ENCODE measurements at places on chromosomes 7 and 10.

DNA sequence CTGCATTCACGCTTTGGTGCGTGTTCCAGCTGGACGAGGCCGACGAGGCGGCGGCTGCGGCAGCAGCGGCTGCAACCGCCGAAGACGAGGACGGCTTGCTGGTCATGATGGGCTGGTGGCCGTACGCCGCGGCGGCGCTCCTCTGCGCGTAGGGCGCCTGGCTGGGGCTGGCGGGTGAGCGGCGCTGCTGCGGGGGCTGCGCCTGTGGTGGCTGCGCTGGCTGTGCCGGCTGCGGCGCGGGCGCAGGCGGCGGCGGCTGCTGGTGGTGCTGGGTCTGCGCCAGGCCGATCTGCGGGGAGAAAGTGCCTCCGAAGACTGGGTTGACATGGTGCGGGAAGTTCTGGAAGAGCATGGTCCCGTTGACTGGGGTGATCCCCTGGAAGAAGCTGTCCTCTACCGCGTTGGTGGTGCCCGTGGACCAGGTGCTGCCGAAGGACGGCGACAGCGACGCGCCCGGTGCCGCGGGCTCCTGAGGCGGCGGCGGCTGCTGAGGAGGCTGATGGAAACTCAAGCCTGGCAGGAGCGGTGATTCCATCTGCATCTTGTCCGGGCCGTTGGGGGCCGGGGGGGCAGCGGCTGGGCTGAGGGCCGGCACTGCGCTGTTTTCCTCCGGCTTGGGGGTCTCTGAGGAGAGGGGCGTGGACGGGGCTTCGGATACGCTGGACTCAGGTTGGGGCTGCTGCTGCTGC is 51.1 kb downstream of the CPEB3 start:
- H3K27me3 ChIP-seq: no peaks in the 10 kb centered on the region
- peak overlapping the region; percentile 74 for H3K27ac ChIP-seq
- peak overlapping the region; percentile 60 for H3K4me3 ChIP-seq
- peak; percentile 59 for DNase-seq
- H3K4me1 ChIP-seq: peaks cover 56% of the 10 kb centered on the region
- H3K36me3 ChIP-seq: no peaks in the 10 kb centered on the region

GRCh38 chr7:106126170-106126938 is 14.2 kb upstream of the SYPL1 start:
- H3K4me1 ChIP-seq: no peaks in the 10 kb centered on the region
- no peaks in the 10 kb centered on the region for H3K36me3 ChIP-seq
- no peak overlapping the region for H3K4me3 ChIP-seq

GRCh38 chr10:86375204-86375603 is 8.6 kb upstream of the GRID1 start:
- no peak overlapping the region for H3K4me3 ChIP-seq
- no peaks in the 10 kb centered on the region for H3K27me3 ChIP-seq
- peaks cover 7% of the 10 kb centered on the region for H3K4me1 ChIP-seq

- H3K27me3 ChIP-seq: no peaks in the 10 kb centered on the region
- no peaks in the 10 kb centered on the region for H3K36me3 ChIP-seq
- DNase-seq: no peak
- H3K4me1 ChIP-seq: no peaks in the 10 kb centered on the region
Observed at GRCh38 chr10:77463967-77464745, 173.5 kb downstream of the KCNMA1 start.

DNA sequence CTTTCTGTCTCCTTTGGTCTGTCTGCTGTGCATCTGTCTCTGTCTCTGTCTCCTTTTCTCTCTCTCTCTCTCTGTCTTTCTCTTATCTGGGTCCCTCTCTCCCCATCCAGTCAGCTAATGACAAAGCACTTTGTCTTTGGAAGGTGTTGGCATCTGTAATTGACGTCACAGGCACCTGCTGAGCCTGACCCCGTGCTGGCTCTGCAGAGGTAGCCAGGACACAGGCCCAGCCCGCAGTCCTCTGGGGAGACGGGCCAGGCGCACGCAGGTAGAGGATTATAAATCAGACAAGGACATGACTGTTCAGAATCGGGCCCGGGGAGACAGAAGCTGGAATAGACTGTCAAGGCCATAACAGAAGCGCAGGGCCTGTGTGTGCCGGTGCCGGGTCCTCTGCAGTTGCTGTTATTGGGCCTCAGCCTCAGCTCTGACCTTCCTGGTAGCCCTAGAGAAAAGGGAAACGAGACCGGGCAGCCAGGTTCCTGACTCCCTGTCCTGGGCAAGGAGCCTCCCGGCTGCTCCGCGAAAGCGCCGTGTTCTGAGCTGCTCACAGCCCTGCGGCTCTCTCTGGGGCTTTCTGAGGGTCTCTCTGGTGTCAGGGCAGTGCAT is 10.7 kb upstream of the PSMG3 start:
- no peaks in the 10 kb centered on the region for H3K27me3 ChIP-seq
- no peak overlapping the region for H3K4me3 ChIP-seq
- H3K27ac ChIP-seq: no peak overlapping the region
- H3K4me1 ChIP-seq: peaks cover 6% of the 10 kb centered on the region

DNA sequence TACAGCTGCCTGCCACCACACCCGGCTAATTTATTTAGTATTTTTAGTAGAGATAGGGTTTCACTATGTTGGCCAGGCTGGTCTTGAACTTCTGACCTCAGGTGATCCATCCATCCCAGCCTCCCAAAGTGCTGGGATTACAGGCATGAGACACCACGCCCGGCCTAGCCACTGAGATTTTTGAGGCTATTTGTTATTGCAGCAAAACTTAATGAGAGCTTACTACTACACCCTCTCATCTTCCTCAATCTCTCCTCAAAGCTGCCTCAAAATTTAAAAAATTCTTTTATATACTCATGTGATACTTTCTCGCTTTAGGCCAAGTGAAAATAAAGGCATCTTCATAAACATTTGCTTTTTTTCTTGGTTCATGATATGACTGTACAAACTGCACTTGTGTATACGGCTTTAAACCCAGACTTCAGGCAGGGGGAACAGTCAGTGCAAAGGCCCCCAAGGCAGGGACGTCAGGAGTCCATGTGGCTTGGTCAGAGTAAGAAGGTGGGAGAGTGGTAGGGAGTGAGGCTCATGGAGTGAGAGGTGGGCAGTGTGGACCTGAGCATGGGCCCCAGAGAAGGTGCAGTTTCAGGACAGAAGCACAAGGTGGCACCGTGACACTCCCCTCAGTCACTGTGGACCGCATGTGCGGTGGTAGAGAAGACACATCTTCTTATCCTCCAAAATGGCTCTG is 55.5 kb downstream of the SYPL1 start:
- no peaks in the 10 kb centered on the region for H3K36me3 ChIP-seq
- DNase-seq: peak; percentile 75
- H3K27me3 ChIP-seq: no peaks in the 10 kb centered on the region
- no peak overlapping the region for H3K27ac ChIP-seq

DNA sequence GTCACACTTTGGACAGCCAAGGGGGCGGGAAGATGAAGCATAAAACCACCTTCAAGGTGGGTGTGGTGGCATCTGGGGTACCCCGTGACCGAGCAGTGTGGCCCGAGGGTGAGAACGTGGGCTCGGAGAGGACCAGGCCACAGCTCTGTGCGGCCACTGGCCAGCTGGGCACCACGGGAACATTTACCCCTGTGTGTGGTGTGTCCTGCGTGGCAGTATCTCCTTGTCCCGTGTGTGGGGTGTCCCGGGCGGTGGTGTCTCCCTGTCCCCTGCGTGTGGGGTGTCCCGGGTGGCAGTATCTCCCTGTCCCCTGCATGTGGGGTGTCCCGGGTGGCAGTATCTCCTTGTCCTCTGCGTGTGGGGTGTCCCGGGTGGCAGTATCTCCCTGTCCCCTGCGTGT is 570.3 kb downstream of the DNAJB6 start:
- H3K4me1 ChIP-seq: no peaks in the 10 kb centered on the region
- H3K27me3 ChIP-seq: no peaks in the 10 kb centered on the region
- no peak overlapping the region for H3K27ac ChIP-seq
- no peaks in the 10 kb centered on the region for H3K36me3 ChIP-seq

DNA sequence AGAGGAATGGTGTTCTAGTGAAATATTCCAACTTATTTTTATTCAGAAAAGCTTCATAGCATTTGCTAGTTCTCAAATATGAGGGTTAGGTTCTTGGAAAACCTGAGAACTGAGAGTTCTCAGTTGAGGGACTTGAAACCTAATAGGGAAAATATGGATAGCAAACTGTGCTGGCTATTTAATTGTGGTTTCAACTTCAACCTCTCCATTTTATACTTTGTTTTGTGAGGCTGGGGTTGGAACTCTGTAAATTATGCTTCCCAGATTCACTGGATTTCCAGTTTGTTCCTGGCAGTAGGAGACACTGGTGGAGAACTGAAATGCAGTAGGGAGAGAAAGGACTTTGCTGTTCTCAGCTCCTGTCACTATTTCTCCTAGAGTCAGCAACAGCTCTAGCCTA is 52.7 kb downstream of the CDK14 start:
- H3K27ac ChIP-seq: no peak overlapping the region
- no peak for DNase-seq
- no peaks in the 10 kb centered on the region for H3K36me3 ChIP-seq
- H3K4me1 ChIP-seq: no peaks in the 10 kb centered on the region
- H3K4me3 ChIP-seq: no peak overlapping the region

- no peak overlapping the region for H3K4me3 ChIP-seq
- H3K36me3 ChIP-seq: no peaks in the 10 kb centered on the region
- no peaks in the 10 kb centered on the region for H3K27me3 ChIP-seq
- H3K4me1 ChIP-seq: no peaks in the 10 kb centered on the region
Observed at GRCh38 chr7:81736091-81736490, 33.8 kb downstream of the HGF start.

GRCh38 chr10:22436526-22436892 is 91.2 kb downstream of the SPAG6 start:
- H3K27me3 ChIP-seq: no peaks in the 10 kb centered on the region
- H3K36me3 ChIP-seq: no peaks in the 10 kb centered on the region
- H3K4me3 ChIP-seq: peak overlapping the region; percentile 54
- H3K4me1 ChIP-seq: peaks cover 16% of the 10 kb centered on the region
- peak overlapping the region; percentile 91 for H3K27ac ChIP-seq

GRCh38 chr10:95236068-95236903 is 42.2 kb downstream of the ACSM6 start:
- no peaks in the 10 kb centered on the region for H3K27me3 ChIP-seq
- no peak overlapping the region for H3K27ac ChIP-seq
- no peaks in the 10 kb centered on the region for H3K36me3 ChIP-seq
- H3K4me3 ChIP-seq: no peak overlapping the region
- no peaks in the 10 kb centered on the region for H3K4me1 ChIP-seq

DNA sequence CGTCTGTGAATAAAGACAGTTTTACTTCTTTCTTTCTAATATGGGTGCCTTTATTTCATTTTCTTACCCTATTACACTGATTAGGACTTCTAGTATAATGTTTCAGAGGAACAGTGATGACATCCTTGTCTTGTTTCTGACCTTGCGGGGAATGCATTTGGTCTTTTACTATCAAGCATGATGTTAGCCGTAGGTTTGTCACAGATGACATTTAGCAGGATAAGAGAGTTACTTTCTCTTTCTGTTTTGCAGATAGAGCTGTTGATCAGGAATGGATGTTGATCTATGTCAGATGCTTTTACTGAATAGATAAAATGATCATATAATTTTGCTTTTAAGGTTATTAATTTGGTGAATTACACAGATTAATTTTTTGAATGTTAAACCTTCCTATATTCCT is 6.6 kb upstream of the IGFBP3 start:
- H3K27ac ChIP-seq: no peak overlapping the region
- H3K4me1 ChIP-seq: peaks cover 21% of the 10 kb centered on the region
- H3K36me3 ChIP-seq: no peaks in the 10 kb centered on the region
- no peak overlapping the region for H3K4me3 ChIP-seq
- DNase-seq: no peak

All from body of pancreas (tissue), 4 donors.